ENCODE measurements at places on chromosomes 6 and 20.
A peak's percentile ranks its signal among the peaks of the same experiment; 100 is the strongest.

DNA sequence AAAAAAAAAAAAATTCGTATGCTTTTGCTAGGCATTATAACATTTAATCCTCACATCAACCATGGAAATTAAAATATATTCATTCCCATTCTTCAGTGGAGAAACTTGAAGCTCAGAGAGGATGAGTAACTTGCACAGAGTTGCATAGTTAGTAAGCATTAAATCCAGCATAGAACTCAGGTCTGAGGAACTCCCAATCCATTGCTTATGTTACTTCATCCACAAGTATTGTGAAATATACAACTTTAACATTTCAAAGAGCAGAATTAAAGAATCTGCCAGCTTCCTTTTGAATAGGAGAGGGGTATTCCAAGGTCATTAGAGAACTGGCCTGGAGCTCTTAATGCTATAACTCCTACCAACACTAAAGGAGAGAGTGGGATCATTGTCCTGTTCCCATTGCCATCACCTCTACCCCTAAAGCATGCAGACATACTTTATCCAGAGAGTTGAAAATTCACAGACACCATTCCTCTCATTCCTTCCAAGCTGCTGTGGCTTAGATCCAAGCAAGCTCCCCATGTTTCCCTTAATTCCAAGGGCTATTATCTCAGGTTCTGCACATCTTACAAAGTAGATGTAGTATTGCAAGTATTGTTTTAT, 91.9 kb downstream of the FLRT3 start:
- DNase-seq: no peak

DNA sequence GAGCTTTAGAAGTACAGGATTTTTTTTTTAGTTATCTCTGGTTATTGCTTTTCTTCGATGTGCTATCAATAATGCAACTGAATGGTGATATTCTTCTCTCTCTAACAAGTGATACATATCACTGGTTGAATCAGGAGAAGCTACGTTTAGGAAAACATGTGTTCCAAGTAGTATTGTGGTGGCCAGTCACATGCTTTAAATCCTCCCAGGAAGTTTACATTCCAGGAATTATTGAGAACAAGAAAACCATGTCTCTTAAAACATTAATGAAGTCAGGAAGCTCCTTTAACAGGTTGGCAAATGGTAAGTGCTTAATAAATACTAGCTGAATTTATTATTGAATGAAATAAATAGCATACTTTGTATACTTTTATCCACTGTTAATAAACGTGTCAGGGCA, 371.1 kb downstream of the BCKDHB start:
- DNase-seq: peak; percentile 62

DNA sequence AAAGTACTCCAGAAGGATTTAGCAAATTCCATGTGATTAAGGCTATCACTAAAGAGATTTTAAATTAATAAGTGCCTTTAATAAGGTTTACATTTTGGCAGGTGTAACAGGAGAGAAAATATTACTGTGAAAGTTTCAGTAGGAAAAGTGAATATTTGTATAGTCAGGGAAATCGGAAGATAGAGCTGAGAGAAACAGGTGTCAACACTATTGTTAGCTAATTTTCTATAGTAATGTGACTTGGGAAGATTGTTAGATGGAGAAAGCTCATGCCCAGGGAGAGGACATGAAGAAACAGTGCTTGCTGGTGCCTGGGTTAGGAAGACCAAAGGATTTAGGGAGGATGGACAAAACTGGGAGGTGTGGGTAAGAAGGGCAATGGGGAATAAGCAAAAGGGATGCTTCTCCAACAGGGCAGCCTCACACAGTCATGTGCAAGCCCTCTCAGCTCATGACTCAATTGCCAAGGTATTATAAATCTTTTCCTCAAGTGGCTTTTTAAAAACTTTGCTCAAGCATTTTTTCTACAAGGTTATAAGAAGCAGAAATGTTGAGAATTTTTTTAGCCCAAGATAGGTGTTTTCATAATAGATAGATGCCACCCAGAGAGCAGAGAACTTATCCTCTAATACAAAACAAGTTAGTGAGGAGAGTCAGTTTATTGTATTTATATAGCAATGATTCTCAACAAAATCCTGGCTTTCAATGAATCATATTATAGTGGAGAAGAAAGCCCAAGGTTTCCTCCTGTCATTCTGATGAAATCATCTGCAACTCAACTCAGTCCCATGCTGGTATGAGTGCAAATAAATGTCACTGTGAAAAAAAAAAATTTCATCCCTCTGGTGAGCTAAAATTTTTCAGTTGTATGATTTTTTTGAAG, 325.2 kb upstream of the NT5E start:
- DNase-seq: no peak

GRCh38 chr6:117919275-117919674, 12.2 kb downstream of the SLC35F1 start:
- DNase-seq: no peak

DNA sequence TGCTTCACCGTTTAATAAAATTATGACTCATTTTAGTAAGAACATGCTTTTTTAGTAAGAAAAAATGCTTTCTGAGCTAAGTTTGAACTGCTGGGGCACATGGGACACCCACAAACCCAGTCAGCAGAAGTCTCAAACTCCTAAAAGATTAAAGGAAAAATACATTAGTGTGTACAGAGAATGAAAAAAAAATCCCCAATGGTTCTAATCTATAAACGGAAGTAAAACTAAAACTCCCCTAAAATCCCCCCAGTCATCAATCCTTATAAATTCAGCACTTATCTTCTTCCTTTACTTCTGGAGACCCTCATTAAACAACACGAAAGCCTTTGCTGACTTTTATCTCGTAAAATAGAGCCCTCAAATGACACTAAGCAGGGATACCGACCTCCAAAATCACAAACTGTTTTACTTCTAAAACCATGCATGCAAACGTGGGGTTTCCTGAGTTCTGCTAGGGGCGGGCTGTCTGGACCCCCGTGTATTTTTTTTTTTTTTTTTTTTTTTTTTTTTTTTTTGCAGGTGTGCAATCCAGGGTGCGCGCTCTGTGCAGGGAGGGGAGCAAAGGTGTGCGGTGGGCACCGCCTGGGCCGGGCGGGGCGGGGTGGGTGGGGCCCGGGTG, 1.1 kb upstream of the MYB start:
- peak; percentile 13 for DNase-seq

Measured in EL (cell line).